Spleen (tissue), 13 donors: ENCODE measurements at places on chromosomes 1 and 21.

DNA sequence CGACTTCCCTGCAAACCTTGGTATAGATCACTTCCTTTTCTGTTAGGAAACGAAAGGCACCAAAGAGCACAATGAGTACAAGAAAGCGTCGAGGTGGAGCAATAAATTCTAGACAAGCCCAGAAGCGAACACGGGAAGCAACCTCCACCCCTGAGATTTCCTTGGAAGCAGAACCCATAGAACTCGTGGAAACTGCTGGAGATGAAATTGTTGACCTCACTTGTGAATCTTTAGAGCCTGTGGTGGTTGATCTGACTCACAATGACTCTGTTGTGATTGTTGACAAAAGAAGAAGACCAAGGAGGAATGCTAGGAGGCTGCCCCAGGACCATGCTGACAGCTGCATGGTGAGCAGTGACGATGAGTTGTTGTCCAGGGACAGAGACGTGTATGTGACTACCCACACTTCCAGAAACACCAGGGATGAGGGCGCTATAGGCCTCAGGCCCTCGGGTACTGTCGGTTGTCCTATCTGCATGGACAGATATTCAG is 18.5 kb downstream of the FAM89A start:
- no peak for DNase-seq

GRCh38 chr1:103194984-103195383 is 86.7 kb upstream of the COL11A1 start:
- no peak for DNase-seq

GRCh38 chr1:215772151-215772550 is 205.0 kb downstream of the KCTD3 start:
- no peak for DNase-seq

GRCh38 chr21:44434568-44434925 is 20.8 kb upstream of the LRRC3 start:
- peak; percentile 53 for DNase-seq
